Activated gamma-delta T cell treated with Interleukin-2 at 50 U/mL for 16 hours (primary cell): ENCODE measurements at places on chromosomes 2 and 18.

DNA sequence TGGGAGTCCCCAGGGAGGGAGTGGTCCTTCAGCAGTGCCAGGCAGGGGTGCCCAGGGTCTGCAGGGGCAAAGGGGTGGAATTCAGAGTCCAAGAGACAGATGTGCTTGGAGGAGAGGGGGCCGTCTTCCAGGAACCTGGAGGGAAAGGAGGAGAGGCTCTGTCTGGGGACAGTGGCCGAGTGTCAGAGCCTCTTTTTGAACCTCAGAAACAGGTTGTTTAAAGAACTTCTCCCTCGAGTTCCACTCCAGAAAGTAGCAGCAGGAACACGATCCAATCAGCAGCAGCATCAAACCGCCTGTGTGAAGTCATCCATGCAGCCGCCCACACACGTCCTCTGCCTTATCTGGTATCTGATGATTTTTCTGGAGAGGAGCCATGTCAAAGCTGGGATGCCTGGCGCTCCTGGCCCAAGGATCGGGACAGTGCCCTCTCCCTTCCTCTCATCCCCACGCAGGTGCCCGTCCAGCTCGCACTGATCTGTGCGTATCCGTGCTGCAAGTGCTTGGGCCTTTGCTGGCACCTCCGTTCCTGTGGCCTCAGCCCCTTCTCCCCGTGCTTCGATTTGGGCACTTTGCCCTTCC lies 205.1 kb downstream of the NDUFA10 start:
- no peak for DNase-seq

DNA sequence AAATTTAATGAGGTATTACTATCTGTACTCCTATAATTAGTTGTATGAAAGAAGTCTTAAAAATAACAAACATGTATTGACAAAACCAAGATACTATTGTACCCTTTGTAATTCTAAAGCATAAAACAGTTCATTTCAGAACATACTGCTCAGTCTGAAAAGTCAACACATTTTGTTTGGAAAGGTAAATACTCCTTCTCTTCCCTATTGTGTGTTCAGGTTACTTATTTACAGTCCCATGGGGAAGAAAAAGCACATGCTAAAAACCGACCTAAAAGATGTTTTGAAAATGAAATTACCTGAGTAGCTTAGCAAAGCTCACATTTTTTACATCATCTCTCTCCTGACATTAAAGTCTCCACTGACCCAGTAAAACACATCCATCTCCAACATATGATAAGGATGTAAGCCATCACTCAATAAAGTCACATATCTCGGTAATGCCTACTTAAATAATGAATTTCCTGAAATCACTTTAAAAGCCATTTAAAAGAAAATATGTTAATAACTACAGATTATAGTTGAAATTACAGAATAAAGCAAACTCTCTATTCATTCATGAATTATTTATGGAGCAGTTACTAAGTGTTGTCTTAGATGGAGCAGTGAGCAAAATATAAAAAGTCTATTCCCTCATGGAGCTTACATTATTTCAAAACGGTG lies 75.6 kb upstream of the FZD5 start:
- no peak for DNase-seq

DNA sequence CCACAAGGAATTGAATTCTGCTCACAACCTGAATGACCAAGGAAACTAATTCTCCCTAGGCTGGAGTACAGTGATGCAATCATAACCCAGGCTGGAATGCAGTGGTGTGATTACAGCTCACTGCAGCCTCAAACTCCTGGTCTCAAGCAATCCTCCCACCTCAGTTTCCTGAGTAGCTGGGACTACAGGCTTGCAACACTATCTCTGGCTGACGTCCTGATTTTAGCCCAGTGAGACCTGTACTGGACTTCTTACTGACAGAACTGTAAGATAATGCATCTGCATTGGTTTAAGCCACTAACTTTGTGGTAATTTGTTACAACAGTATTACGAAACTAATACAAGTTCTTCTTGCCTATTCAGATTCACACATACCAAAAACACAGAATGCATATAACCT lies 9.5 kb upstream of the KDSR start:
- DNase-seq = no peak

DNA sequence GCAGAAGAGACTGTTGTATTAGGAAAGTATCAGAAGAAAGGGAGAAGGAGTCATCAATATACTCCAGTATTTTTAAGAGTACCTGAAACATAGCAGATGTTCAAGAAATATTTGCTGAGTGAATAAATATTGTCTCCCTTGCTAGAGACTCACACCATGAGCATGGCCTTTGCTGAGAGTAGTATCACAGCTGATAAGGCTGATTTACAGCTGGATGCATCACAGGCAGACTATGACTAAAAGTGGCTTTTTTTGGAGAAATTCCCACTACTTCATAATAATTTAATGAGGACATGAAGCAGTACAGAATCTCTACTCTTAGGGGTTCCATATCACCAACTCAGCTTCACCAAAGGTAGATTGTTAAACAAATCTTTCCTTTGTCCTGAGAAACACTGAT lies 373.3 kb downstream of the RBM43 start:
- no peak for DNase-seq

- DNase-seq = no peak
Observed at GRCh38 chr2:239551206-239551605, 150.4 kb upstream of the HDAC4 start.

- DNase-seq = no peak
Observed at GRCh38 chr2:85697096-85697495, 2.9 kb downstream of the GNLY start.

DNA sequence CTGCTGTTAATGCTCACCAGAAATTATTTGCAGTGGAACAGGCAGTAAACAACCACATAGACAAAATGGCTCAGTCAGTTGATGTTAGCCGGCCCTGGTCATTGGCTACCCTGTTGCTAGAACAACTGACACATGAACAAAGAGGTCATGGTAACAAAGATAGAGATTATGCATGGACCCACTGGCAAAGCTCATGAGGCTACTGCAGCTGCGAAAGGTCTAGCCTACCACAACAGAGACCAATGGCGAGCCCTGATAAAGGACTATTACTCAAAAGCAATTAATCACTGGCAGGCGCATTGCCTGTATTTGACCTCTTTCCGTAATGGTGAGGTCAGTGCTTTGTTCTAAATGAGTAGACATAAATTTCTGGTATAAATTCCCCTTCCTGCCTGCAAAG lies 474.2 kb downstream of the DSC3 start:
- no peak for DNase-seq

DNA sequence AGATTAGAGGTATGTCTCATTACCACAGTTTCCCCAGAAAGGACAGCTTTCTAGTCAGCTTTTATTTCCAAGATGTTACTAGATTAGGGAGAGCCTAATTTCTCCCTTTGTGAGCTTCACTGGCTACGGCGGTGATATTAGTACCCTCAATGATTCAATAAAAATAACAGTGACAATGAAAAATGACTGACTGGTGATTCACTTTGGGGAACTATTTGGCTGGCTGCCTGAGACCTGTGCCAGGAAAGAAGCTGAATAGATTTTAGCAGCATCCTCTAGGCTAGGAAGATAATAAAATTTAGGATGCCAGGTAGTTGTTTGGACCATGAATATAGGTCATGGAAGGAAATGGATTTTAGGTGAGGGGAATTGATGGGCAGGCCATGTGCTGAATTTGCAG lies 178.7 kb downstream of the FMNL2 start:
- DNase-seq = no peak

GRCh38 chr18:8151181-8151580 lies 458.1 kb upstream of the RAB12 start:
- no peak for DNase-seq

DNA sequence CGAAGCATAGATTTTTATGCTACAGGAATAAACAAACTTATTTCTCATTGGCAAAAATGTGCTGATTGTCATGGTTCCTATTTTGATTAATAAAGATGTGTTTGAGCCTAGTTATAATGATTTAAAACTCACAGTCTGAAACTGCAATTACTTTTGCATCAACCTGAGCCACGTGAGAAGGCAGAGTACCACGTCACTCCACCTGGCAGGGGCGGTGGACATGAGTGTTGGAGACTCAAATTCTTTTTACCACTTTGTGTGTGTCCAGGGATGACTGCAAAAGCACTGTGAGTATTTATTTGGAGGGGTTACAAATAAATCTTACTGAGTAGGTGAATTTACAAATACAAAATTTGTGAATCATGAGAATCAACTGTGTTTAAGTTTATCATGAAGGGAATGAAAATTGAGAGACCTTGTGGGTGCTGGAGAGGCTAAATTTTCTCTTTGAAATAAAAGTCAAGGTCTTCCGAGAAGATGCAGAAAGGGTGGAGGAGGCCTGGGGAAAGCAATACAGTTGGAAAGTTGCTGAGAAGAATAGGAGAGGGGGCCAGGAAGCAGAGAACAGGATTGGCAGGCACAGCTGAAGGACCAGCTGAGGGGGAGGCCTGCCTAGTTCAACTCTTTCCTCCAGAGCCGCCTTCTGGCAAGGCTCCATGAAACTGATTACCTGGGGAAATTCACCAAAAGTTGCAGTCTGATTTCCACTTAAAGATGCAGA lies 316.4 kb downstream of the MYCN start:
- DNase-seq = no peak

GRCh38 chr2:12099374-12099773 lies 352.9 kb downstream of the LPIN1 start:
- no peak for DNase-seq

DNA sequence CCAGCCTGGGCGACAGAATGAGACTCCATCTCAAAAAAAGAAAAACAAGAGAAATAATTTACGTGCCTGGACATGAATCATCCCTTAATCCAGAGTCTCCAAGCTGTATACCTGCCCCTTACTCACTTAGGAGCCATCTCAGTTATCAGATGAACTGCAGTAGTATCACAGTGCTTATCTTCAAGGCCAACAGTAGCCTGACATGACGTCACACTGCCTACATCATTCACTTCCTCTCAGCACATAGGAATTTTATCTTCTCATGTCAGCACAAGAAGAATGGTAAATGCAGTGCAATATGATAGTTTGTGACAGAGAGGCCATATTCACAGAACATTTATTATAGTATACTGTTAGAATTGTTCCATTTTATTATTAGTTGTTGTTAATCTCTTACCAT lies 216.6 kb downstream of the SS18 start:
- no peak for DNase-seq

GRCh38 chr2:241029599-241030332 lies 31.3 kb downstream of the SNED1 start:
- no peak for DNase-seq

GRCh38 chr2:67289921-67290371 lies 107.2 kb upstream of the ETAA1 start:
- DNase-seq = no peak

GRCh38 chr2:20578895-20579825 lies 71.7 kb downstream of the HS1BP3 start:
- no peak for DNase-seq

DNA sequence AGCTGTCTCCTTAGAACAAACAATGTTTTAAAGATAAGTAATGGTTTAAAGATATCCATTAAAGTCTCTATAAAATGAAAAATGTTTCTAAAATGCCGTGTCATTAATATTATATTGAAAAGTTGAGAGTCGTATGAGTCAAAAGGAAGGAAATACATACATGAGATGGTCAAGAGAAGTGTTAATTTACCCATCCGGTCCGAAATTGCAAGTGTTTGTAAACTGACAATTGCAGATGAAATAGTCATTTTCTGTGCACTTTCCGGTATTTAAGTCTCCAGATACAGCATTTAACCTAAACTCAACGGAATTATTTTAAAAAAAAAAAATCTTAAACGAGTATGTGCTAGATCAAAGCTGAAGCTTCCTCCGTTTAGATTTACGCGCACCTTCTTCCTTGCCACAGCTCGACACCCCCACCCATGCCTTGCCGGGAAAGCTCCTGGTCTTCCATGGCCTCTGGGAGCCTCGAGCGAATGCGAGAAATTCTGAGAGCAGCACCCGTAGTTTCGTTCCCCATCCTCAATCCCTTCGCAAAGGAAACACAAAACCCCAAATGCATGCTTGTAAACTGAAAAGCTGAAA lies 1.8 kb downstream of the DSC3 start:
- no peak for DNase-seq

GRCh38 chr2:170236680-170237047 lies 58.7 kb downstream of the MYO3B start:
- DNase-seq = no peak

DNA sequence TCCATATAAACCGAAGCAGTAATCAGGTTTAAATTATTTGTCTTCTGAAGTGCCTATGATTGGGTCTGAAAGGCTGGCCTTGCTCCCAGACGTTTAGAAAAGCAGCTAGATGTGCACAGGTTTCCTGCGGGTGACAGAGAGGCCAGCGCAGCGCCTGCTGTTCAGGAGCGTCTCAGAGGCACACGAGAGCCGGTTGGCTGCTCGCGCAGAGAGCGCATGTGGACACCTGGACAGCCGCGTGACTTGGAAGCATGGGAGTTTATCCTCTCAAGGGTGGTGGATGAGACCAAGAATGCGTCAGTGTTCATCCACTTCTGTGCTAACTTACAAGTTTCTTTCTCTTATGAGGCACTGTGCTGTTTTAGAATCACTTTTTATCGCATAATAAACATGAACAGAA lies 303.7 kb downstream of the PTGR3 start:
- no peak for DNase-seq

- DNase-seq = no peak
Observed at GRCh38 chr2:63736354-63736753, 105.3 kb upstream of the UGP2 start.

GRCh38 chr2:110675679-110676078 lies 2.2 kb downstream of the BUB1 start:
- DNase-seq = no peak

DNA sequence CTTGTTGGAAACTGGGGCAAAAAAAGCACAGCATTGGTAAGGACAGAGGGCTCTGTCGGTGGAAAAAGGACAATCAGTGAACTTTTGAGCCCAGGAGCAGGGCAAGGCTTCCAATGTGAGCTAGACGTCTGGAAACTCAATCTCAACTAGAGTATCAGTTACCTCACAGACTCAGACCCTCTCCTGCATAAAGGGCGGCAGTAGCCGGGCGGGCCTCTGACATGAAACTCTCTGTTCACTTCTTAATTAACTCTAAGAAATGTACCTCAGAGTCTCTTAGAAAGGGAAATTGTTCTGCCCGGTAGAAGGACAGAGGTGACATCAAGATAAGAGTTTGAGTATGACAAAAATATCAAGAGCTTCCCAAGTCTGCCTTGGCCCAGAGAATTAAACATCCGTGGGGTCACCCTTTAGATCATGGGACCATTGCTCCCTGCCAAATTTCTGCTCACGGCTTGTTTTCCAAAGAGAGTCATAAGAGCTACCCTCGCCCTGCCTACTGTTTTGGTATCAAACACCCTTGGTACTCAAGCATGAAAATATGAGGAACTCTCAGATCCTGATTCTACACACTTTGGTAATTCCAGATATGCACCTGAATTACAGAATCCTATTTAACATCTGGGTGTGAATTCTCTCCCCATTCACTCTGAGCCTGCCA lies 103.5 kb upstream of the PKDCC start:
- no peak for DNase-seq

DNA sequence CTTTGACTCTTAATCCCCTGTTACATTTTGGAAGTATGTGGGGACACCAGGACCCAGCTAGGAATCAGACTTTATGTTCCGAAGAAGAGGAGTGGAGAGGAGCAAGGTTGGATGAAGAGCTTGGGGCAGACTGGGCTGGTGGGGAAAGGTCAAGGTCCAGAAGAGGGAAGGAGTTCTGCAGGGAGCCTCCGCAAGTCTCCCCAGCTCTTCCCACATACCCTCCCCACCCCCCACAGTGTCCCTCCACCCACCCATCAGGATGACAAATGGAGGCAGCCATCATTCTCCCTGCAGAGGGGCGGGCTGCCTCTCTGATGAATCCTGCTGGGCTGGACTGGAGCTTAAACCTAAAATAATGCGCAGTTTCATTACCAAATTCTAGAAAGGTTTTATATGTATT lies 77.2 kb downstream of the ACKR3 start:
- DNase-seq = no peak
